ENCODE measurements at places on chromosomes 2 and 18.

DNA sequence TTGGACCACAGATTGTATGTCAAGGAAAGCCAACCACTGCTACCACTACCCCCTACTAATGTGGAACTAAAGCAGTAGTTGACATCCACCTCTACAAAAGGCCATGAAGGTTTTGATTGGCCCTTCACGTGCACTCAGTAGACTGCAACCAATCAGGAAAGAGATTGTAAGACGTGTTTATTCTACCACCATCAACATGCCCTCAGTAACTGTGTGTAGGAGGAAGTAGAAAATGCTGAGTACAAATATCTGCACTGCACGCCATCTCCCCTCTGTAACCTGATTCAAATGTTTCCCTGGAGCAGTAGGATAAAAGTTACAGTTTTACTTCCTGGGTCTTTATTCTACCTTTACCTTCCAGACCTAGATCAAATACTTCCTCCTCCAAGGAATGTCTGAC lies 2.9 kb upstream of the CASP10 start:
- no peak for DNase-seq

- no peak for DNase-seq
Measured at GRCh38 chr2:84102274-84102673, 356.8 kb downstream of the SUCLG1 start.

DNA sequence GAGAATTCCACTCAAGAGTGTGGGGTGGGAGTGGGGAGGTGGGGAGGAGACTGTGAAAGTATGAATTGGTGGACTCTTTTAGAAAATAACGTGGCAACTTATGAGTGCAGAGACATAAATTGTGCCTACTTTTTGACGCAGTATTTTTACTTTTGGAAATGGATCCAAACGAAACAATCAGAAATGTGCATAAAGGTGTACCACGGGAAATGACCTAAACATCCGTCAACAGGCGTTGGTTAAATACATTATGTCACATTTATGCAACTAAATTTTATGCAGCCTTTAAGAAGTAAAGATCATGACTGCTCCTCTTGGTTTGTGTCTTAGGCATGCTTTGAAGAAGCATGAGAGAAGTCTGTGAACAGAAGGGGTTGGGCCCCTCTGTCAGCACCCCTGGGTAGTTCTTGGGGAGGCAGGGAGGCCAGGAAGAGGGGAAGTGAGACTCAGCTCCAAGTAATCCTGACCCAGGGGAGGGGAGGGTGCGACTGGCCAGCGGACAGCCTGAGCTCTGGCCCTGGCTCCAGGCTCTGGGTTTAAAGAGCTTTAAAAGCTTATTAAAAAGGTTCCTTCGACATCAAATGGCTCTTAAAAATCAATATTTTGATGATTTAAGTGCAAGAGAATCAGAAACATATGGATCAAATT lies 126.4 kb upstream of the HAAO start:
- no peak for DNase-seq

GRCh38 chr2:205051417-205051816 lies 506.1 kb downstream of the PARD3B start:
- no peak for DNase-seq

DNA sequence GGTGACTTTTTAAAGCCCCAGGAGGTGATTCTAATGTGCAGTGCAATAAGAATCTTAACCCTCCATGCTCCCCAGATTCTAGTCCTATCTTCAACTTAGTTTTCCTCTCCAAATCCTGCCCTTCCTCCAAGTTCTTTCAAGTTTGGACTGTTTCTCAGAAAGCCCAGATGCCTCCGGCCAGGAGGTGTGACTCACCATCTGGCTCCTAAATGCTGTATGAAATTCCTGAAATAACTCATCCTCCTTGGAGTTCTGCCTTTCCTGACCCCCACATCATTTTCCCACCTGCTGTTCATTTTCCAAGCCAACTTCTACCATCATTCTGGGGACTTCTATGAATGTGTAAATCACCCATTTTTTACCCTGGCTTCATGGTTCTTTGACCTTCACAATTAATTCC lies 118.2 kb upstream of the NOL4 start:
- no peak for DNase-seq

- DNase-seq, result no peak
Measured at GRCh38 chr2:139411236-139411635, 631.0 kb upstream of the NXPH2 start.

DNA sequence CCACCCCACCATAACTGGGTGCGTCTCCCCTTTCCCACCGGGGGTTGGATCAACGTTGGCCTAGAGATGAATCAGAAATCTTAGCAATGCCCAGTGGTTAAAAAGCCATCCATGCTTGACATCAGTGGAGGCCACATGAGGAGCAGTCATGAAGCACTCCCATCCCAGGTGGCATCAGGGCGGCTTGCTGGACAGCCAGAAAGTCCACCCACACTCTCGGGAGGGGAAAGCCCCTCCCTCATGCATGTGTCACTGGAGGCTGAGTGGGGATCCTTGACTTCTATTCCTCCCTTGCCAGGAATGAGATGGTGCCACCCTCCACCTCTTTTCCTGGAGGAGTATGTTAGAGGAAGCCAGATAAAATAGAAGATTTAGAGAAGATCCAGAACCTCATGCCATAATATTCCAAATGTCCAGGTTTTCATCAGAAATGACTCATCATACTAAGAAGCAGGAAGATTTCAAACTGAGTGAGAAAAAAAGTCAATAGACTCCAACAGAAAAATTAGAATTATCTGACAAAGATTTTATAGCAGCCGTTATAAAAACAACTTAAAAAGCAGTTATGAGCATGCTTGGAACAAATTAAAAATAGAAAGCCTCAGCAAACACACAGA lies 507.1 kb upstream of the ID2 start:
- DNase-seq, result no peak

DNA sequence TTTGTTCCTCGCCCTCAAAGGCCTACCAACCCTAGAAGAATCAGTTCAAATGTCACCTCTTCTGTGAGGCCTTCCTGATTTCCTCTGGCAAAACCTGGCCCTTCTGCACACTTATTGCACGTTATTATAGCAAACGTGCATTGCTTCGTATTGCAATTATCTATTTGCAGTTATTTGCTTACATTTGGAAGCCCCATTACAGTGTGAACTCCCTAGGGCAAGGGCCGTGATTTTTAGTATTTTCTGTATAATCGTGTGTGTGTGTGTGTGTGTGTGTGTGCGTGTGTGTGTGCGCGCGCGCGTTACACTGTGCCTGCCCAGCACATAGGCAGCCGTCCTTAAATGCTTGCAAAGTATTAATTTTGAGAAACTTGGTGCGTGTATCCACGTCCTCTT lies 460 bp upstream of the SEMA4F start:
- no peak for DNase-seq

DNA sequence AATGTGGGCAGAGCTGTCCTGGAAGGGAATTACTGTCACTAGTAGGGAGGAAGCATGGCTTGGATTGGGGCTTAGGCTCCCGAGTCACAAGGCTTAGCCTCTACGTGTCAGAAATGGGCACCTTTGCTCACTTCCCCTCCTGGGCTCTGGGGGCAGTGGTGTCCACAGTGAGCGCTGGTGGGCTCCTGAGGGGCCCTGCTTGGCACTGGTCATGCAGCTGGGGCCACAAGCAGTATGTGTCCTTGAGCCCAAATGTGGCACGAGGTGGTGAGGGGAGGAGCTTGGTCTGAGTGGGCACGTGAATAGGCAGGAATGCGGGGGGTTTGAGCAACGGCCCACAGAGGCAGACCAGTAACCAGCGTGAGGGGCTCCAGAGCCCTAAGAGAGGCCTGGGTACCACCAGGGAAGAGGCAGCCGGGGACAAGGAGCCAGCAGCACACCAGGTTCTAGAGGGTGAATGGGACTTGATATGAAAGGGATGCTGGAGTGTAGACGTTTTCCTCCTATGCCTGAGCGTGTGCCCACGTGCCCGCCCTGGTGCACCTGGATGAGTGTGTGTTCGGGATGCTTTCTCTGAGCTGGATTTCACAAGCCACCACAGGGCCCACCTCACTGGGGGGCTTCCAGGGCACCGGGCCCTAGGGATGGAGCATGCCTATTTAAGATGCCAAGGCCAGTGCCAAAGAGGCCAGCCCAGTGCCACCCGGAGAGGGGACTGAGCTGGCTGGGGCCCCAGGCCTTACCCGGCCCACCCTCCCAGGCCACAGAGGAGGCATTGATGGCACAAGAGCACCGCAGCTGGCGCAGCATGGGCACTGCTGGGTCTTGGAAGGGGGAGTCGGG lies 22.8 kb upstream of the PTMA start:
- DNase-seq, result no peak

Data from DMS153 (cell line).